ENCODE measurements at places on chromosomes 2 and 18. TPM values are rescaled to one million over a fixed set of nuclear protein-coding genes. Genes with fewer than 3 reads are reported as not detected.

Gene LIPG
- 11.8 TPM for total RNA-seq

Gene SCN1A
- 1.9 TPM for total RNA-seq

Gene MLPH
- 17.0 TPM for total RNA-seq

Gene ITGB6
- total RNA-seq: not detected

GRCh38 chr18:44911773-44912172 is 231.1 kb downstream of the SETBP1 start:
- no peak for DNase-seq

DNA sequence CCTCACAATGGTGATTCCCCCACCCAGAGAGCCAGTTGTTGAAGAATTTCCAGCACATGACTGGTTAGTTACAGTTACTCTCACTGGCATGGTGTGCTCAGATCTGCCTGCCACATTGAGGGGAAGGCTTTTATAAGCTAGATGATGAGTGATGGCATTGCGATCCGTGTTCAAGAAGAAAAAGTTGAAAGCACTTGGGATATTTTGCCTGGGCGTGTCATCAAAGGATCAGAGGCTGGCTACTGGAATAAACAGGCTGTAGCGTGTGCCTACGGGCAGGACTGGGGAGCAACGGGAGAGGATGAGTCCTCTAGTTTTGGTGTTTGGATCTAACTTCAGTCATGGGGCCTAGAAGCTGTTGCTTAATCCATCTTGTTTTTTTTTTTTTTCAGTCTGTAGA is 175.0 kb downstream of the SETBP1 start:
- no peak for DNase-seq

- no peak for DNase-seq
Observed at GRCh38 chr2:167209784-167210183, 321.5 kb downstream of the XIRP2 start.

DNA sequence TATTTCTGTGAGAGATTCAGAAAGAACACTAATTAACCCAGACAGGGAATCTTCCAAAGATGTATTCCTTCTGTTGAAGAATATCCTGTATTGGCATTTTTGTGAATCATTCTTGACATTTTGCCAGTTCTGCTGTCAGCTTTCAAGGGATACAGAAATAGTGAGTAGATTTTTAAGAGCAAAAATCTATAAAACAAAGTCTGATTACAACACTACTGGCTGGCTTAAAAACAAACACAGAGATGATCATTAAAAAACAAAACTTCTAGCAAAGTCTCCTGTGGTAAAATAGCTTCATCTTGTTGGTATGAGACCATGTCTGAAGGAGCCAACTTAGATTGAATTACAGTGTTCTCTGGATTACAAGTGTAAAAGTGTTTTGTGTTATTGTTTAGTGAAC is 866.3 kb upstream of the KLHL29 start:
- DNase-seq: no peak

DNA sequence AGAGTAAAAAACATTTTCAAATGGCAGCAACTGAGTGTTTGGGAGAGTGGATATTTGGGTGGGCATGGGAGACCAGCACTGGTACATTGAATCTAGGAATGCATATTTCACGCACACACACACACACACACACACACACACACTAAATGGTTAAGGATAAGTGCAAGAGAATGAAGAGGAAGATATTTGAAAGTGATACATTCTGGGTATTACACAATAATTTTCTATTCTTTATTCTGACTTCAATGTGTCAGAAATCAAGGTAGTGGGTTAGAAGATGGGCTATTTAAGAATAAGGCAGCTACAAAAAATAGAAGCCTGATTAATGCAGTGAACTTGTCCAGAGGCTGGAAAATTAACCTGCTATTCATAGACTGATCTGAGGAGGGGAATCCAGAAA is 577.0 kb downstream of the TMEM182 start:
- no peak for DNase-seq

DNA sequence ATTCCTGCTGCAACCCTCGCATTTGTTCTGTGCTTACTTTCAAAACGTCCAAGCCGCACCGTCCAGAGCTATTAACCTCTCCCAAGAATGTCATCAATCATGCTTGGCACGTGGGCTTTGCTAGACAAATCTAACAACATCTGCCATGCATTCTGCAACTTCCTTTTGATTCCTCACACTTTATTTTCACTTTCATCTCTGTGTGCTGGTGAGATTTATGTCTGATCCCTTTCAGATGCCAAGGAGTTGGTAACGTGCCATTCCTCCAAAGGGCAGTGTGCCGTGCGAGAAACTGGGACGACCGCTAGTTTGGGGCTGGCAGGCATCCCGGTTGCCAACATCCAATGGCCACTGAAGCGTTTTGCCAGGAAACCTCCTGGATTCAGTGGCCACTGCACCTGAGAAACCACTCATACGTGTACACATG is 230.0 kb upstream of the PARD3B start:
- DNase-seq: no peak
